ENCODE measurements at places on chromosomes 6 and 20.

GRCh38 chr6:130485870-130486269 is 120.1 kb downstream of the TMEM200A start:
- DNase-seq, result no peak

DNA sequence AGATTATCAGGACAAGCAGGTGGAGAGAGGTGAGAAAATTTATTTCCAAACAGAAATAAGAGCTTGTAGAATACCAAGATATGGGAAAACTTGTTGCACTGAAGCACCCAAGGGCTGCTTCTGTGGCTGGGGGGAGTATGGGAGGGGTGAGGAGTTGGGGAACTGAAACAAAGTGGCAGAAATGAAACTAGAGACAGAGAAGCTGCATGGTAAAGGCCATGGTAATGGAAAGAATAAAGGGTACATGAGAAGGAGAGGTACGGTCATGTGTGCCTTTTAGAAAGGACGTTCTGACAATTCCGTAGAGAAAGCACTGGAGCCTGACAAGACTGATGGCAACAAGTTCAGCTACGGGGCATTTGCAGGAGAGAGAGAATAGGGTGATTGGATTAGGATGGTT is 51.6 kb upstream of the RIN2 start:
- no peak for DNase-seq

DNA sequence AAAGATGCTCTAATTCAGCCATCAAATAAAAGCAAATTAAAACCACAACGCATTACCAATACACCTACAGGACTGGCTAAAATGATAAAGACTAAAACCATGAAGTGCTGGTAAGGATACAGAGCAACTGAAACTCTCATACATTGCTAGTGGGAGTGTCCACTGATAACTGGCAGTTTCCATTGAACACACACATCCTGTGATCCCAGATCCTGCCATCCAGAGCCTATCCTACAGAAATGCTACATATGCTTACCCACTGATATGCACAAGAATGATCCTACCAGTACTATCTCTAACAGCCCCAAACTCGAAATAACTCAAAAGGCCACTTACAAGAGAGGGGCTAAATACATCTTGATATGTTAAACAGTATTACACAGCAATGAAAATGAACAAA is 81.0 kb downstream of the FYN start:
- DNase-seq, result no peak

- no peak for DNase-seq
These were observed 173.6 kb downstream of the SASH1 start for GRCh38 chr6:148516217-148516616.

GRCh38 chr6:97572943-97573342 is 289.9 kb upstream of the MMS22L start:
- no peak for DNase-seq

DNA sequence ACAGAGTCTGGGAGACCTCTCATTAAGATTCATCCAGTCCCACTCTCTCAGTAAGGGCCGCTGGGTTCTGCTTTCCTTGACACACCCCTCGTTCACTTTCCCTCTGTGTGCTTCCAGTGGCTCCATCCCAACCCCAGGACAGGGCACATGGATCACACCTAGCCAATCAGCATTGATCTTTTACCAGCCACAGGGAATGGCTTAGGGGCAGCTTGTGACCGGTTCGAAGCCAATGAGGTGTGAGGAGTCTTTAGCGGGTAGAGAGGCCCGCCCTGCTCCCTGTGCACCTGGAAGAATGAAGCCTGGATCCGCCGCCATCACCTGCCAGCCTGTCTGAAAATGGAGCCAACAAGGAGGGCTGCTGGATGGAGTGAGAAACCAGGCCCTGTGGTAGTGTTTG is 35.2 kb upstream of the OVOL2 start:
- DNase-seq, result no peak

DNA sequence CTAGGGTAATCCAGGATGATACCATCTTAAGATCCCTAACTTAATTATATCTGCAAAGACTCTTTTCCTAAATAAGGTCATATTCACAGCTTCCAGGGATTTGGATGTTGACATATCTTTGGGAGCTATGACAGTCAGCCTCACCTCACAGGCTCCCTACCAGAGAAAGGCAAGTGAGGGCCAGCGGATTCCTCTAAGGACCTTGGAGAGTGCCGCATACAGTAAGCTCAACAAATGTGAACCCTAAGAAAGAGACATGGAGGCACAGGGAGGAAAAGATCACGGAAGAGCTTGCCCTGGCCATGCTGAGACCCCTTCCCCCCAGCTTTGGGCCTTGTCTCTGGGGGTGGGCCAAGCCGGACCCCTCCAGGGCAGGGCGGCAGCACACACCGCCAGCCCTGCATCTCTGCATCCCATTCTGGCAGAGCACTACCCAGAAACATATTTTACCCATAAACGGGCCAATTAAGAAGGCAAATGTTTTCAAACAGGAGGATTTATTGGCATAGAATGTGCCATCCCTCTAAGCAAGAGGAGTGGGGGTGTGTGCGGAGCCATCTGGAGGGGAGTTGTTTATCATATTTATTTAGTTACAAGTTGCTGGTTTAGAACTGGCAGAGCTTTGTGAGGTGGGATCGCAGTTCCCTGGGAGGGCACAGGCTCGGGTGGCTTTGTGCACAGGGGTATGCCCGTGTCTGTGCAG is 55.4 kb downstream of the CHMP4B start:
- DNase-seq, result no peak

DNA sequence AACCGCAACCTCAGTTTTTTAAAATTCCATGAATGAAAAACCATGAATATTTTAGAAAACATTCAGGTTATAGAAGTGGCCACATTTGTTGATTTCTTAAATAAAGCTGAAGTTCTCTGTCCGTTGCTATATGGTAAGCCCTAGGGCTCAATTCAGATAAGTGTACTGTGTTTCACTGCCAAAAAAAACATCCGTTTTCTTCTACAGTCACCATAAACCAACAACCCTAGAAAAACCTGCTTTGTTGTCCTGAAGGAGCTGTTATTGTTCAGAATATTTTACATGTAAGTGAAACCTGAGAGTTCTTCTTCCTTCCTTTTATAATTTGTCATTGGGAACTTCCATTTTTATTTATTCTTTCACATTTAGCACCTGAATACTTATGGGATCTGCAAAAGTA is 274.1 kb downstream of the TFAP2A start:
- no peak for DNase-seq

GRCh38 chr6:26159357-26160273 is 72.4 kb downstream of the HFE start:
- no peak for DNase-seq

- no peak for DNase-seq
These were observed 152.1 kb downstream of the DTNBP1 start for GRCh38 chr6:15510536-15511247.

DNA sequence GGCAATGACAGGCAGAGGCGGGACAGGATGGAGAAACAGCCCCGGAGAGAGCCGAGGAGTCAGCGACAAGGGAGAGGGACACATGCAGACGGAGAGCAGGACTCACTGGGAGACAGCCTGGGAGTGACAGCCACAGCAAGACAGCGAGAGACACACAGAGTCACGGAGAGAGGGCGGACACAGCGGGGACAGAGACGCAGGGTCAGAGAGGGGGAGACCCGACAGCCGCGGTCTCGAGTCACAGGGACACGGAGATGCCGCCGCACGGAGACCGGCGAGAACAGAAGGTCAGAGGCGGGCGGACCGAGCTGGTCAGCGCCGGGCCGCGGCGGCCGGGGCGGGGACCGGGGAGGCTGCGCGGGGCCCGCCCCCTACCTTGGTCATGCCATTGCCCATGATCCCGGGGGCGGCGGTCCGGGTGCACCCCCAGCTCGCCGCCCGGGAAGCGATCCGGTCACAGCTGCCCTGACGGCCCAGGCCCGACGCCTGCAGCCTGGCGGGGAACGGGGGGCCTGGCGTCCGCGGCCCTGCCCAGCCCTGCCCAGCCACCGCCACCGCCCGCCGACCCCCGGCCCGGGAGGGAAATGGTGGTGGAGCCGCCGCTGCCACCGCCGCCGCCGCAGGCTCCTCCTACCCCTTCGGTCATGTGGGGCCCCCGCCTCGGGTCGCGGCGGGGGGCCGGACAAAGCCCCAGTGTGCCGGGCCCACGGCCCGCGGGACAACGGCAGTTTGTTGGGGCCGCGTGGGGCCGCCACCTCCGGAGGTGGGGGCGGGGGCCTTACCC is at the start of the genes DUSP15 and TTLL9:
TSS of gene DUSP15 (minus strand) at position 586 of the 784 bp plus-strand sequence. CDS start at position 396, 190 bp downstream.
TSS of gene TTLL9 (plus strand) at position 693 of the 784 bp plus-strand sequence. CDS start 493 bp downstream, outside the sequence.
- DNase-seq, result no peak

DNA sequence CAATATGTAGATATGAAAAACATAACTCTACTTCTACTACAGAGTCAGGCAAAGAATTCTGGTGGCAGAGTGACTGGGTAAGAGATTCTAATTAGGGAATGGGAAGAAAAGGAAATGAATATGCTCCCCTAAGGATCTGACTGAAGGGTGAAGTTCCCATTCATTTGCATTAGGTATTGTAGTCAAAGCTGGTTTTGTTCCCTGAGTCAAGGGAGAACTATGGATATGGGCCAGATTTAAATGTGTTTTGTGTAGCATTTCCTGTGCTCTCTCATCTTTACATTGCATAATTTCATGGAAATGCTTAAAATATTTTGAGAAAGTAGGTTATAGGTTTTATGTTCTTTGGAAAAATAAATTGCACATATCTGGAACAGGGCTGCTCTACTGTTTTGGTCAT is 299.7 kb downstream of the BTBD3 start:
- no peak for DNase-seq

GRCh38 chr20:20483328-20483727 is 115.4 kb downstream of the INSM1 start:
- no peak for DNase-seq

DNA sequence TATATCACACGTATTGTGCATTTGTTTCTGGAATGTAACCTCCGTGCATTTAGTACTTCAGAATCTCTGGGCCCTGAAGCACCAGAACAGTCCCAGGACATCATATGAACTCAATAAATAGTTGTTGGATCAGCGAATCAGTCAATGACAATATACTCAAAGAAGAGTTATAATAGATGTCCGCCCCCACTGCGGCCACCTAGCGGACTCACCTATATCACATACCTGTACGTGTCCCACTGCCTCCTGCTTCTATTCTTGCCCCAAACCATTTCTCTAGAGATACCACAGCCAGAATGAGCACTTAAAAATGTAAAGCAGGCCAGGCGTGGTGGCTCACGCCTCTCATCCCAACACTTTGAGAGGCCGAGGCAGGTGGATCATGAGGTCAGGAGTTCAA is 73.9 kb downstream of the DCDC2 start:
- no peak for DNase-seq
